ENCODE measurements at places on chromosomes 4 and X. TPM values are rescaled to one million over a fixed set of nuclear protein-coding genes. Genes with fewer than 3 reads are reported as not detected.

The TRAM1L1 gene
- total RNA-seq: 3.3 TPM

The ARHGAP24 gene
- 43.5 TPM for total RNA-seq

The UGT2A1 gene
- total RNA-seq: not detected

The TMSB15B gene
- total RNA-seq: 4.9 TPM

The KLB gene
- not detected for total RNA-seq

The SH3D19 gene
- 34.0 TPM for total RNA-seq

The FAM200B gene
- total RNA-seq: 14.7 TPM

The RPA4 gene
- total RNA-seq: 0.63 TPM

The VSIG1 gene
- not detected for total RNA-seq

The BRS3 gene
- total RNA-seq: not detected

The DCAF8L1 gene
- total RNA-seq: not detected

The FAM236D gene
- total RNA-seq: not detected

The ZFP92 gene
- total RNA-seq: under 0.01 TPM

The P2RY8 gene
- not detected for total RNA-seq

The EVC2 gene
- 15.9 TPM for total RNA-seq

The HELT gene
- total RNA-seq: not detected

The GATA1 gene
- total RNA-seq: not detected

The PAGE1 gene
- not detected for total RNA-seq

The FAAH2 gene
- 0.47 TPM for total RNA-seq

The SMIM10L2A gene
- 0.17 TPM for total RNA-seq

The CLDN34 gene
- not detected for total RNA-seq

The FATE1 gene
- not detected for total RNA-seq

The XAGE1A gene
- total RNA-seq: not detected

The MGAT4D gene
- not detected for total RNA-seq

The C4orf36 gene
- total RNA-seq: 2.1 TPM

The CFAP47 gene
- under 0.01 TPM for total RNA-seq

The MAGEC1 gene
- not detected for total RNA-seq

The REELD1 gene
- total RNA-seq: not detected

The LDB2 gene
- 191 TPM for total RNA-seq

The USO1 gene
- total RNA-seq: 58.1 TPM

The ETDA gene
- not detected for total RNA-seq

The NAA11 gene
- not detected for total RNA-seq
